ENCODE measurements at places on chromosomes 12 and 14. TPM values are rescaled to one million over a fixed set of nuclear protein-coding genes. Genes with fewer than 3 reads are reported as not detected.

The TEX22 gene
- polyA plus RNA-seq, result not detected

The ACRBP gene
- polyA plus RNA-seq, result 4.7 TPM

The TMEM119 gene
- not detected for polyA plus RNA-seq

The KCNH5 gene
- polyA plus RNA-seq, result 0.68 TPM

The CLEC4E gene
- not detected for polyA plus RNA-seq

The NRL gene
- polyA plus RNA-seq, result 9.5 TPM

All from neural cell (in vitro differentiated cells).